Activated CD4-positive, alpha-beta memory T cell treated with anti-CD3 and anti-CD28 coated beads for 36 hours (primary cell): ENCODE measurements at places on chromosomes 12 and 14. TPM values are rescaled to one million over a fixed set of nuclear protein-coding genes. Genes with fewer than 3 reads are reported as not detected.

DNA sequence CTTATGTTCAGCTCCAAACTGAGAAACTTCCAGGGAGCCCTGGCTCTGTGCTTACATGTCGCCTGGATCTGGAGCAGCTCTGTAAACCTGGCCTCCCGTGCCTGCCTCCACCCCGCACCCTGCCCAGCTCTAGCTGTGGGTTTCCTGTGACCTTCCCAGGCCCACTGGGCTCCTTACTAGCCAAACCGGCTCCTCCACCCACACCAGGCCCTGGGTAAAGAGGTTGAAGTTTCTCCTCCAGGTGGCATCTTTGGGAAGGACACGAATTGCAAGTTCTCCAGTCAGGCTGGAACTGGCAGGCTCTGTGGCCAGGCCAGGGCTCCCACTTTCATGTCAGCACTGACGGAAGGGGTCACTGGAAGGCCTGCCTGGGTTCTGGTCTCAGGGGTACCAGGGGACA lies 60.9 kb upstream of the ZFP36L1 start:
- H3K4me1 ChIP-seq, result peaks cover 4% of the 10 kb centered on the region
- H3K4me3 ChIP-seq, result no peak overlapping the region
- H3K36me3 ChIP-seq, result no peaks in the 10 kb centered on the region
- H3K27ac ChIP-seq, result no peak overlapping the region
- no peak for DNase-seq
- H3K27me3 ChIP-seq, result no peaks in the 10 kb centered on the region

DNA sequence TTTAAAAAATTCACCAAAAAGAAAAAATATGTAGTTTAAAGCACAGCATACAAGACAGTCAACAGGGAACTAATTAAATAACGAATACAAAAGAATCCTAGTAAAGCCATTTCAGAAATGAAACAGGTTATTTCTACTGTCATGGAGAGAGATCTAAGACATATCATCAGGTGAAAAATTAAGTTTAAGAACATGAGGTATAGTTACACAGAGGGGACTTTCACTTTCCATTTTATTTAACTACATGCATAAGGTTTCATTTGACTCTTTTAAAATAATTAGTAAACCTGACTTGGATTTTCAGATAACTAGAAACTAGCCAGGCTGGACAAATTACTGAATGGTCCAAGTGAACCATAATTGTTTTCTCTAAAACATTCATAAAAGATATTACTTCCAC lies 11.3 kb downstream of the SEC23A start:
- H3K36me3 ChIP-seq, result peaks cover 38% of the 10 kb centered on the region
- peaks cover 28% of the 10 kb centered on the region for H3K4me1 ChIP-seq
- peak overlapping the region; percentile 38 for H3K27ac ChIP-seq
- no peak for DNase-seq

GRCh38 chr12:109482491-109482890 lies 5.1 kb downstream of the UBE3B start:
- no peak overlapping the region for H3K4me3 ChIP-seq
- DNase-seq, result no peak
- no peak overlapping the region for H3K27ac ChIP-seq
- H3K36me3 ChIP-seq, result peaks cover 16% of the 10 kb centered on the region
- no peaks in the 10 kb centered on the region for H3K27me3 ChIP-seq

GRCh38 chr14:67425608-67426007 lies 13.6 kb upstream of the PLEK2 start:
- H3K4me3 ChIP-seq, result no peak overlapping the region
- H3K36me3 ChIP-seq, result no peaks in the 10 kb centered on the region
- H3K4me1 ChIP-seq, result peaks cover 3% of the 10 kb centered on the region
- no peak for DNase-seq
- H3K27ac ChIP-seq, result no peak overlapping the region

GRCh38 chr14:61080591-61081010 lies 99.6 kb downstream of the SLC38A6 start:
- no peak overlapping the region for H3K4me3 ChIP-seq
- H3K36me3 ChIP-seq, result peaks cover 11% of the 10 kb centered on the region
- H3K27ac ChIP-seq, result no peak overlapping the region
- H3K4me1 ChIP-seq, result no peaks in the 10 kb centered on the region
- no peak for DNase-seq
- H3K27me3 ChIP-seq, result no peaks in the 10 kb centered on the region

GRCh38 chr12:29799591-29799990 lies 15.8 kb upstream of the TMTC1 start:
- no peak overlapping the region for H3K4me3 ChIP-seq
- H3K27me3 ChIP-seq, result peaks cover 3% of the 10 kb centered on the region
- no peaks in the 10 kb centered on the region for H3K36me3 ChIP-seq
- H3K4me1 ChIP-seq, result no peaks in the 10 kb centered on the region

DNA sequence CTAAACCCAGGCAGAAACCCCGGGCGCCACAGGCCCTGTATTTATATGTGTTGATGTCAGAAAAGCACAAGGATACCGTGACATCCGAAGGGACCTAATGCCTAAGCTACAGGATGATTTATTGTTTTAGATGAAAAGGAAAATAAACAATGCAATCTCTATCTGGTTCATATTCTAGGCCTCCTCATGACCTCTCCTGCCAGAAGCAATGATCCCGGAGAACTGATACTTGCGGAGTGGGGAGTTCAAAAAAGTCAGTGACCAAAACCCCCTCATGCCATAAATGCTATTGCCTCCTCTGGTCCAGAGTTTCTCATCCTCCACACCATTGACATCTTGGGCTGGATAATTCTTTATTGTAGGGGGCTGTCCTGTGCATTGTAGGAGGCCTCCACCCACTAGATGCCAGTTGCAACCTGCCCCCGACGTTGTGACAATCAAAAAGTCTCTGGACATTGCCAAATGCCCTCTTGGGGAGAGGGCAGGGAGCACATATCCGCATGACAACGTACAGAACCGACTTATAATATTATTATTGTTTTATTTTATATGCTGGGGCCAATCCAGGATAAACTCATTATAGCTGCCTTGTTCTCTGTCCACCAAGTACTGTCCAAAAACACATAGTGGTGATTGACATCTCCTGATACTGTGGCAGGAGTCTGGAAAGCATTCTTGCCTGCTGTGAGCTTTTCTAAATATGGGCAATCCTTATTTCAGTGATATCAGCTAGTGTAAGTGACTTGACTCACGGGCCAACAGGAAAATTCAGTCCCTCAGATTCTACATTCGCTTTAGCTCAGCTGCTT lies 1.1 kb upstream of the CSRP2 start:
- peak overlapping the region; percentile 65 for H3K4me3 ChIP-seq
- peaks cover 41% of the 10 kb centered on the region for H3K27me3 ChIP-seq
- no peaks in the 10 kb centered on the region for H3K36me3 ChIP-seq
- no peak for DNase-seq
- no peak overlapping the region for H3K27ac ChIP-seq

DNA sequence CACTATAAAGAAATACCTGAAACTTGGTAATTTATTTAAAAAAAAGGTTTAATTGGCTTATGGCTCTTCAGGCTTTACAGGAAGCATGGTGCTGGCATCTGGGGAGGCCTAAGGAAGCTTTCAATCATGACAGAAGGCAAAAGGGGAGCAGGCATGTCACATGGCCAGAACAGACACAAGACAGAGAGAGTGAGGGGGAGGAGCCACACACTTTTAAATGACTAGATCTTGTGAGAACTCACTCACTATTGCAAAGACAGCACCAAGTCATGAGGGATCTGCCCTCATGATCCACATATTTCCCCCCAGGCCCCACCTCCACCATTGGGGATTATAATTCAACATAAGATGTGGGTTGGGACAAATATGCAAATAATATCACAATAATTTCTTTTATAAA lies 355.6 kb downstream of the DAD1 start:
- no peaks in the 10 kb centered on the region for H3K27me3 ChIP-seq

DNA sequence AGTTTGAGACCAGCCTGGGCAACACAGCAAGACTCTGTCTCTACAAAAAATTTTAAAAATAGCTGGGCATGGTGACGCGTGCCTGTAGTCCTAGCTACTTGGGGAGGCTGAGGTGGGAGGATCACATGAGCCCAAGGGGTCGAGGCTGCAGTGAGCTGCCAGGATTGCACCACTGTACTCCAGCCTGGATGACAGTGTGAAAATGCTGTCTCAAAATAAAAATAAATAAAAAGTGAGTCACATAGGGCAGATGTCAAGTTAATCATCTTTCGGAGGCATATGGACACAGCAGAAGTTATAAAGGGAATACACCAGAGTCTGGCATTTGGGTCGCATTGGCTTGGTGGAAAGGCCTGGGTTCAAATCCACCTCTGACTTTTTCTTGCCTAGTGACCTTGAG lies 92.7 kb downstream of the PHETA1 start:
- no peak for DNase-seq
- H3K4me3 ChIP-seq, result no peak overlapping the region
- H3K27ac ChIP-seq, result no peak overlapping the region
- peaks cover 12% of the 10 kb centered on the region for H3K27me3 ChIP-seq
- no peaks in the 10 kb centered on the region for H3K4me1 ChIP-seq

The LRIG3 gene
- not detected for total RNA-seq

The CCDC60 gene
- not detected for total RNA-seq

The FSCB gene
- total RNA-seq, result not detected

The CCDC184 gene
- total RNA-seq, result 0.36 TPM

The IRAK4 gene
- 33.6 TPM for total RNA-seq

The AVPR1A gene
- total RNA-seq, result not detected
